ENCODE measurements at places on chromosomes 3 and 15.
A peak's percentile ranks its signal among the peaks of the same experiment; 100 is the strongest.

DNA sequence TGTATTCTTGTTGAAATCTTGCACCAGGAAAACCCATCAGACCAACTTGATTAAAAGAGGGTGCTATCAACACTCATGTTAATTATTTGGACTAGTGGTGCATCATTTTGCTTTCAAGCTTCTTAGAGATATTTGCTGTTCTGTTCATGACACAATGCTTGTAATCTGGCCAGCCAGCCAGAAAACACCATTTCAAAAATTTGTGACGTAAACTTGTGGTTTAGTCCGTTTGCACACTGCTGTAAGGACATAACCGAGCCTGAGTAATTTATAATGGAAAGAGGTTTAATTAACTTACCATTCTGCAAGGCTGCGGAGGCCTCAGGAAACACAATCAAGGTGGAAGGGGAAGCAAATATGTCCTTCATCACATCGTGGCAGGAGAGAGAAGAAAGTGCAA, 374.3 kb upstream of the TGFBR2 start:
- no peak for DNase-seq

DNA sequence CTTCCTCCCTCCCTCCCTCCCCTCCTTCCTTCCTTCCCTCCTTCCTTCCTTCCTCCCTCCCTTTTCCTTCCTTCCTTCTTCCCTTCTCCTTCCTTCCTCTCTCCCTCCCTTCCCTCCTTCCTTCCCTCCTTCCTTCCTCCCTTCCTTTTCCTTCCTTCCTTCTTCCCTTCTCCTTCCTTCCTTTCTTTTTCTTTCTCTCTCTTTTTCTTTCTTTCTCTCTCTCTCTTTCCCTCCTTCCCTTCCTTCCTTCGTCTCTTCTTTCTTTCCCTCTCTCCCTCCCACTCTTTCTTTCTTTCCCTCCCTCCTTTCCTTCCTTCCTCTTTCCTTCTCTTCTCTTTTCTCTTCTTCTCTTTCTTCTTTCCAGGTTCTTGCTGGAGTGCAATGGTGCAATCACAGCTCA, 1.9 kb upstream of the ZNF662 start:
- DNase-seq = no peak

- peak; percentile 1 for DNase-seq
These were observed at the start of gene FRMD4B for GRCh38 chr3:69385723-69386555. Gene FRMD4B, minus strand, starts transcription at chr3:69386088. Its CDS starts 99 bp downstream, at chr3:69385989.

DNA sequence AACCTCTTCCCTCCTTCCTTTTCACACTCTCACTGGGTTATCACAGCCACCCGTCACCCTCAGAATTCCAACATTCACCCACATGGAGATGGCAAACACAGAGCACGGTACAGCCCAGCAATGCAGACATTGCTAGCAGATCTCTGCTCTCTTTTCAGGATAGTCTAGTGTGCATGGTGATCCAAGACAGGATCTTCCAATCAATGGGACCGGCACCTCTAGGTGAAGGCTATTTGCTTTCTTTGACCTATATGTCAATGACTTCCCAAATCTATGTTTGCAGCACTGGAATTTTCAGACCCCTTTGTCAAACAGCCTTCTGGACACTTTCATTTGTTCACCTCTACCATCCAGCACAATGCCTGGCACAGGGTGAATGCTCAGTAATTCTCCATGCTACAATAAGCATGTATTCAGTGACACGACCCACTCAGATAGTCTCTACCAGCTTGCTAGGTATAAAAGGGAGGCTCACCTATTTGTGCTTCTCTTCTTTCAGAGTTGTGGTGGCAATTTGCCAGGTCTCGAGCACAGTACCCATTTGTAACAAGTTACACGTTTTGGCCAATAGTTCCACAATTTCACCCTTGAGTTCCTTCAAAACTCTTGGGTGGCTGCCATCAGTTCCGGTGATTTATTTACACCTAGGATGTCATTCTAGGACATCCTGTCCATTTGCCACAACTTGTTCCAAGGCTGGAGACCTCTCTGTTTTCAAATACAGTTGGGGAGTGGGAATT, 279.1 kb upstream of the ICE2 start:
- DNase-seq = no peak
